ENCODE measurements at places on chromosomes 11 and 22.
A peak's percentile ranks its signal among the peaks of the same experiment; 100 is the strongest.

GRCh38 chr11:58774164-58774593 is 42.4 kb upstream of the GLYAT start:
- no peak for DNase-seq

DNA sequence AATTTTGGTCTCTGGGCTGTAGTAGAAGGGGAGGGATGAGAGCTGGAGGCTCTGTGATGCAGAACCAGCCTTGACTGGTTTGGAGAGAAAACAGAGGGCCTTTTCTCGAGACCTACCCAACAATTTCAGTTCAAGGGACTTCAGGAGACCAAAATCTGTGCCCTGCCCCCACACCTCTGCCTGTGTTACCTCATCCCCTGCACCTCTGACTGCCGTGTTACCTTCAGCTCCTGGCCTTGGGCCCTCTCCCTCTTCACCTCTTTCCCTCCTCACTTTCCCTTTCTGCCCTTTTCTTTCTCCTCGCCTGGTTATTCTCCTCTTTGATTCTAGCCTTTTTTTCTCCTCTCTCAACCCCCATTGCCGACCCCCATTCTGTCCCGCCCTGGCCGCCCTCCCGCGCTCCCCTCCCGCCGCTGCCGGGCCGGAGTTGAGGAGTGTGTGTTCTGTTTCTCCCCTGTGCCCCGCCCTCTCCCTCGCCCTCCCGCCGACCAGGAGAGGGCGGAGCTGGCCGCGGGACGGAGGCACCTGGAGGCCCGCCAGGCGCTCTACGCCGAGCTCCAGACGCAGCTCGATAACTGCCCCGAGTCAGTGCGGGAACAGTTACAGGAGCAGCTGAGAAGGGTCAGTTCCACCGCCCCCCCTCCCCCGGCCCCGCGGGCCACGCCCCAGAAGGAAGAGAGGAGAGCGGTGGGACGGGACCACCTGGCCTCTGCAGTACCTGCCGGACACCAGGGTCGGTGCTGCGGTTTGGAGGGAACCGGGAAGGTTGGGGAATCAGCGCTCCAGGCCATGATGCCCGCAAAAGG is 27.2 kb downstream of the PHLDB1 start:
- DNase-seq: no peak

- DNase-seq: no peak
Observed at GRCh38 chr11:124769806-124770774, 8.0 kb upstream of the ESAM start.

DNA sequence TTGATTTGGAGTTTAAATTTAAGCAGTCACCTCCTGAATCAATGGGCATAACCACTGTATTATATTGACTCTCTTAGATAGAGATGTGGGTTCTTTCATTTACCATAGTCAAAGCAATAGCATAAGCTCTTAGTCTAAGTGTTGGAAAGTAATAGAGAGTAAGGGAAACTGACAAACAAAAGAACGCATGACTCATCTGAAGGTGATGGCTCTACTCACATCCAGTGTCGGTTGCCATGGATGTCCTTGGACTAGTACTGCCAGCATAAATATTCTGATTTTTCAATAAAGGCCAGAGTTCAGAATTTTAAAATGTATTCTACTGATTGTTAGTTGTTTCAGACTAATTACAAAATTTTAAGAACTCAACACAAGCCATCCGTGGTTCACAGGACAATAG is 444.9 kb upstream of the DDI1 start:
- DNase-seq: no peak

- DNase-seq: no peak
Observed at GRCh38 chr11:18936002-18936673, 3.1 kb downstream of the MRGPRX1 start.

GRCh38 chr11:7657306-7658025 is 15.8 kb downstream of the CYB5R2 start:
- peak; percentile 12 for DNase-seq

- no peak for DNase-seq
Observed at GRCh38 chr11:67370351-67371076, 2.9 kb downstream of the CLCF1 start.

GRCh38 chr11:61118004-61118403 is 15.7 kb downstream of the CD5 start:
- DNase-seq: no peak

DNA sequence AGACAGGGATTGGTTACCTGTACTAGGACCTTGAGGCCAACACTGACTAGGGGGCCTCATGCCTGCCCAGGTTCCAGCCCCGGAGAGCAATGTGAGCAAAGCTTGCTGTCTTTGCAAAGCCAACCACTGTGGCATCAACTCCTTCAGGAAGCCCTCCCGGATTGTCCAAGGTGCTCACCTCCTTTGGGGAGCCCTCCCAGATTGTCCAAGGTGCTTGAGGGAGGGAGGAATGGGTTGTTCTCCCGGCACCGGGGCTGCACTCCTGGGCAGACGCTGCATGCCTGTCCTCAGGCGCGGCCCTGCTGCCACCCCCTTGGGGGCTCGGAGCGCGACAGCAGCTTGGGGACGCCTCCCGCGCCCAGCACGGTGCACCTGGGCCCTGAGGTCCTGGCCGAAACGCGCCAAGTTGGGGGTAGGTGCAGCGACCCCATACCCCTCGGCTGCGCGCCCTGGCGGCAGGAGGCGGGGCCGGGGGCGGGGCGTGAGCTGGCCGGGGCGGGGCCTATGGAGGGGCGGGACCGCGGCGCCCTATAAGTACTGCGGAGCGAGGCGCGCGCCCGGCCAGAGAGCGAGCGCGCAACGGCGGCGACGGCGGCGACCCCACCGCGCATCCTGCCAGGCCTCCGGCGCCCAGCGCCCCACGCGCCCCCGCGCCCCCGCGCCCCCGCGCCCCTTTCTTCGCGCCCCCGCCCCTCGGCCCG is at the start of gene CD81:
Gene CD81 (plus strand): TSS at position 560 of the 701 bp plus-strand sequence. CDS start 240 bp downstream, outside the sequence.
- peak; percentile 55 for DNase-seq

Measured in CD4-positive, alpha-beta T cell treated with Interleukin-15 for 4 hours (primary cell).